ENCODE measurements at places on chromosomes 16 and 17.

DNA sequence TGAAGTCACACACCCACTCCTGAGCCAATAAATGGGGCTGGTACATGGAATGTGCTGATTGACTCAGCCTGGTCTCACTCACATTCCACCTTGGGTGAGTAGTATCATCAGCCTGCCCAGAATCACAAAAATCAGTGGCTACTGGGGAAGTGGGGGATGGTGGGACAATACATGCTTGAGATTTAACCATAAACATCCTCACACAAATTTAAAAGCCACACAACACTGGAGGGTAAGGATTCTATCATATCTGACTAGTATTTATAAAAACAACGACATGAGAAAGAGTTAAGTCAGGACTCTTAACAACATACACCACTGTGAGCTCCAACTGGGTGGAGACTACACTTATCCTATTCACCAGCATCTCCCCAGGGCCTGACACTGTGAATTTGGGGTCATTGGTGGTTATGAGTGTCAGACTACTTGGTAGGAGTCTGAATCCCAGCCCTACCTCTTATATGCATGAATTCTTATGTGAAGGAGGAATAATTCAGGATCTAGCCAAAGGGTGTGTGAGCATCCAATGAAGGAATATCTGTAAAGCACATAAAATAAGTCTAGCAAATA, 26.0 kb upstream of the IRX6 start:
- no peak for DNase-seq

DNA sequence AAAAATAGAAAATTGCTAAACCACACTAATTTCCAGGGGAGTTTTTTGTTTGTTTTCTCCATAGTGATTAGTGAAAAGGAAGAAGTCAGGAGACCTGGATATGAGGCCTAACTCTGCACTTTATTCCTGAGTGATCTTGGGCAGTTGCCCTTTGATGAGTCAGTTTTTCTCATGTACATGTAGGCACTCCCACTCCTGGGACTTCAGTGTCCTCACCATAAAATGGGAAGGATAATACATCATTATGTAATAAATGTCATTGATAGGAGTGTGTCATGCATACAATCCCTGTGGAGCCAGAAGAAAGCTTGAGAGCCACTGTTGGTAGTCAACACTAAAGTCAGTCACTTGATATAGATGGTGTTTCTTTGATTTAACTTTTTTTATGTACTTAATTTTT, 32.5 kb downstream of the WIPF2 start:
- DNase-seq, result no peak

- DNase-seq, result no peak
These were observed 23.3 kb upstream of the ALKBH5 start for GRCh38 chr17:18160128-18160856.

- no peak for DNase-seq
These were observed 14.7 kb downstream of the PMM2 start for GRCh38 chr16:8812162-8812843.

- DNase-seq, result no peak
These were observed 18.1 kb downstream of the USP36 start for GRCh38 chr17:78822552-78822951.

DNA sequence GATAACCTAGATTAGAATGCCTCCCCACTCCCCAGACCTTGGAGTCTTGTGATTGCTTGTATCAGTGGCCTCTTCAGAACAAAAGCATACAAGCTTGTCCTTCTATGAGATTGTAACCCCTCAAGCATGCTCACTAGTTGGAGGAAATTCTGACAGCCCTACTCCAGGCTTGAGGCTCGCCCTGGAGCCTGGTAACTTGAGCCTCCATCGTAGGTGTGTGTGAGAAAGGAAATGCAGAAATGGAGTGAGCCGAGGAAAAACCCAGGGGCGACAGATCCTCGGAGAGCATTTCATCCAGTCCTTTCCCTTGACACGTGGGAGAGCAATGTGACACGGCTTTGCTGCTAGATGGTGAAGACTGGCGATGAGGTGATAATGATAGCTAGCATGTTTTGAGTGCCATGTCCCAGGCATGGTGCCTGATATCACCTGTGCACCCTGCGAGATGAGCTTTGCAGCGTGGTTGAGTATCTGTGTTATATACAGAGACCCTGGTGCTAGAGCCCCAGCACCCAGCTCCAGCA, 31.2 kb downstream of the GNAO1 start:
- DNase-seq, result no peak

GRCh38 chr16:25007284-25007984, 7.7 kb downstream of the ARHGAP17 start:
- DNase-seq, result no peak

DNA sequence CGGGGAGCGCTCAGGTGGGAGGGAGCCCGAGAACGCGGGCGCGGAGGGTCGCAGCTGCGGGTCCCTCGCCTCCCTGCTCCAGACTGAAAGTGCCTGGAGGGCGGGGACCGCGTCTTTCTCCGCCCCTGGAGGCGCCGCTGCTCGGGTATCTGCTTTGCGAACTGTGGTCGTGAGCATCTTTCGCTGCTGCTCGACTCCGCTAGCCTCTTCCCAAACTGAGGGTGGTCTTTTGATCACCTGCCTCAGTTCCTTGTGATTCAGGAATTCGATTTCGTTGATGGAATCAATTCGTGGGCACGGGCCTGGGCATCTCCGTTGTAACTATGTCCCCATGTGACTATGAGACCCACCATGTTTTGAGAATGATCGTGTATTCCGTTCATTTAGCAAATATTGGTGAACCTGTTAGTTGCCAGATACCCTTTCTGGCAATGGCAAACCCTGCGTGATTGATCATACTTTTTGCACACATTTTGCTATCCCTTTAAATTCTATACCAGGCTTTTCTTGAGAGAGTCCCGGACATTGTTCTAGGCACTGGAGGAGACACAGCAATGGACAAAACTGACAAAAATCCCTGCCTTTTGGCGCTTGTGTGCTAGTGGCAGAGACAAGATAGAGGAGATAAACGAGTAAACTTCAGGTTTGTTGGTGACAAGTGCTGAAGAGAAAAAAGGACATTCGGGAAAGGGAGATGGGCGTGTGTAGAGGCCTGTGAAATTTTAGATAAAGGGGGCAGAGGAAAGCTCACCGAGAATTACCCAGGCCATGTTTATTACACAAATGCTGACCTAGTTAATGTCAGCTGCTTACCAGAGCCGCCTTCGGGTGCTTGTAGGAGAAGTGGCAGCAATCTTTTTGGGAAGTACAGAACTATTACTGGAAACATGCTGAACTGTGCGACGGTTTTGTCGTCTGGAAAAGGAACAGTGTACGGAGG, 948 bp downstream of the UTP18 start:
- no peak for DNase-seq

- DNase-seq, result no peak
These were observed 88.8 kb downstream of the CHD9NB start for GRCh38 chr16:52963855-52964242.

DNA sequence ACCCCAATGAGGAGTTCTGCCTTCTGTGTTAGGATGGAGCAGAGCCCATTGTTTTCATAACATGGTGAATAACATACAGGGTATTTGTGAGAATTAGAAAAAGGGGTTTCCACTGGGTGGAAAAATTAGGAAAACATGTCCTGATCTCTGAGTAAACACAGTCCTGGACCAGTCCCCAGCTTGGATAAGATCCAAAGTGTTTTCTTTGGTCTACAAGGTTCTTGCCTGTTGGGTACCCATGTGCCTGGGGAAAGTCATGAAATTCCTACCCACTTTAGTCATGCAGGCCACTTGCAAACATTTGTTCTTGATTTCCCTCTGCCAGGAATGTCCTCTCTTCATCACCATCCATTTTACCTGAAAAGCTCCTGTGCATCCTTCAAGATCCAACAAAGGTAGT, 164.8 kb upstream of the DYNLRB2 start:
- no peak for DNase-seq

Measured in amygdala (tissue), 56 donors.